Activated CD4-positive, CD25-positive, alpha-beta regulatory T cell (primary cell): ENCODE measurements at places on chromosomes 12 and 14.

GRCh38 chr14:68788996-68789820 lies 3.7 kb downstream of the ZFP36L1 start:
- DNase-seq: peak; percentile 85

DNA sequence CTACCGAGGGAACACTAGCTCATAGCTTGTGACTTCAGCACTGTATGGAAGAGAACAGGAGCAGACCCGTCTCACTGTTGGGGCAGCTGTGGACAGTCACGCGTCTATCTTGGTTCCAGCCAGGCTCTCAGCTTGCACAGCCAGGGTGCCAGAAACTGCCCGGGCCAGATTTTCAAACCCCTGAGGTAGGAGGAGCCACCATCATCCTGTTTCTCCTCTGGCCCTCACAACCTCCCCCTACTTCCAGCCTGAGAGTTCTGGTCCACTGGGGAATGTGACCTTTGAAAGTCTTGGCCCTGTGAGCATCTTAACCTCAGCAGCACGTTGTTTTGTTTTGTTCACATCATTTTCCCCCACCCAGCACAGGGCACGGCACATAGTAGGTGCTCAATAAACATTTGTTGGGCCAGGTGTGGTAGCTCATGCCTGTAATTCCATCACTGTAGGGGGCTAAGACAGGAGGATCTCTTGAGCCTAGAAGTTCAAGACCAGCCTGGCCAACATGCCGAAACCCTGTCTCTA lies 50.4 kb downstream of the PSMA6 start:
- DNase-seq: no peak

DNA sequence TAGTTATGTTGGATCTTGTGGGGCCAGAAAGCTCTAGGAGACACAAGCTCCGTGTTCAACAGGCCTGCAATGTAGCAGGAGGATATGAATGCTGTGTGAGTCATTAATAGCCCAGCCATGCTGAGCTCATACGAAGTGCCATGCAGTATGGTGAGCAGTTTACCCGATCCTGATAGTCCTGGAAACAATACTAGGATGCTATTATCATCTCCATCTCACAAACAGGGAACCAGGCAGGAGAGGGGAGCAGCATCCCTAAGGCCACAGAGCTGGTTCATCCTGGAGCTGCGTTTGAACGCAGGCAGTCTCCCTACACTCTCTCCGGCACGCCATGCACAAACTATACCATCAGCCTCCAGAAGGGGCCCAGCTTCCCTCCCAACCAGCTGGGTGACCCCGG lies 20.5 kb downstream of the TTC7B start:
- DNase-seq: no peak

DNA sequence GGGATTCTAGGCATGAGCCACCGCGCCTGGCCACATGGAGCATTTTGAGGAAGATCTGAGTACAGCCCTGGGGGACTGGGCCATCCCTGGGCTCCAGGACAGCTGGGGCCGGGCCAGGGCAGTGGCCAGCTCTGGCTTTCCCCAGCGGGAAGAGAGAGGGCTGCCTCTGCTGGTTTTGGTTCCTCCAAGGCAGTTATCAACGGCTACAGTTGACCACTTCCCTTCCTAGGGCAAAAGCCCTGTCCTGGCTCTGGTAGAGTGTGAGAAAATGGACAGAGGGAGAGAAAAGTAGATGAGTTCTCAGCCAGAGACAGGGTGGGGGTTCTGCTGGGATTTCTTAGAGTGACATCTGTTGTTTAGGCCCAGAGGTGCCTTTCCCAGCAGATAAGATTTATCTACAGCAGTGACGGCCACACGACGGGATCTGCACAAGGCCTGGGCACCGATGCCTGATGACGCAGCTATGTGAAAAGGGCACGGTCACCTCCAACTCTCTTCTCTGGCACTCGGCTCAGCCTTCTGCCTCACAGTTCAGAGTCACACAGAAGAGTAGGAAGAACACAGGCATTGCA lies 5.5 kb upstream of the HVCN1 start:
- DNase-seq: no peak

DNA sequence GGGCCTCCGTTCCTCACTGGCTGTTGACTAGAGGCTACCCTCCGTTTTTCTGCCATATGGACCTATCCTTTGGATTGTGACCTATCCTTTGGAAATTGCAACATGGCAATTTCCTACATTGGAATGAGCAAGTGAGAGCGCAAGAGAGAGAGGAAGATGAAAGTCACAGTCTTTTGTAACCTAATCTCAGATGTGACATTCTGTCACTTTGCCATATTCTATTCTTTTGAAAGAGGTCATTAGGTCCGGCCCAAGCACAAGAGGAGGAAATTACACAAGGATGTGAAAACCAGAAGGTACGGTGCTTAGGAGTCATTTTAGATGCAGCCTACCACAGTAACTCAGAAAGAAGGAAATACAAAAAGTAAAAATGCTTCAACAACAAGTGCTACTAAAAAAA lies 47.3 kb upstream of the SRP54 start:
- DNase-seq: no peak

DNA sequence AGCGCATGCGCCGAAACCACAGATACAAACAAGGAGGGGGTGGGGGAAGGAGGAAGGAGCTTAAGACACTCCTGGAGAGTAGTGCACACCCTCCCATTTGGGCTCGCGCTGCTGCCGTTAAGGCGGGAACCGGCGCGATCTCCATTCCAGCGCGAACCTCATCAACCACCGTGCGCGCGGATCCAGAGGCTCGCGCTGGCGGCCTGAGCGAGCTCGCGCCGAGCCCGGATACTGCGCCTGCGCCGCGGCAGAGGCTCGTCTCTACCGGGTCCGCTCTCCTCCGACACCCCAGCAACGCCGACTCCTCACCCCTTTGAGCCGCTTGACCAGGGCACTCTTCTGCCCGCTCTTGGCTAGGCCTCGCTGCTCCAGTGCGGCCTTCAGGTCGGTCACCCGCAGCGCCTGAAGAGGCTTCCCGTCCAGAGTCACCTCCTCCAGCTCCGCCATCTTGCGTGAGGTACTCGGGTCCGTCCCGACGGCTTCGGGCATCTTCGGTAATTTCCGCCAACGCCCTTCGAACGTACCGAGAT lies at the start of gene ACIN1:
TSS of gene ACIN1 (minus strand) at position 471 of the 530 bp plus-strand sequence. CDS start at position 447, 24 bp downstream.
- DNase-seq: no peak

GRCh38 chr12:132668191-132669088 lies 18.7 kb downstream of the POLE start:
- no peak for DNase-seq

DNA sequence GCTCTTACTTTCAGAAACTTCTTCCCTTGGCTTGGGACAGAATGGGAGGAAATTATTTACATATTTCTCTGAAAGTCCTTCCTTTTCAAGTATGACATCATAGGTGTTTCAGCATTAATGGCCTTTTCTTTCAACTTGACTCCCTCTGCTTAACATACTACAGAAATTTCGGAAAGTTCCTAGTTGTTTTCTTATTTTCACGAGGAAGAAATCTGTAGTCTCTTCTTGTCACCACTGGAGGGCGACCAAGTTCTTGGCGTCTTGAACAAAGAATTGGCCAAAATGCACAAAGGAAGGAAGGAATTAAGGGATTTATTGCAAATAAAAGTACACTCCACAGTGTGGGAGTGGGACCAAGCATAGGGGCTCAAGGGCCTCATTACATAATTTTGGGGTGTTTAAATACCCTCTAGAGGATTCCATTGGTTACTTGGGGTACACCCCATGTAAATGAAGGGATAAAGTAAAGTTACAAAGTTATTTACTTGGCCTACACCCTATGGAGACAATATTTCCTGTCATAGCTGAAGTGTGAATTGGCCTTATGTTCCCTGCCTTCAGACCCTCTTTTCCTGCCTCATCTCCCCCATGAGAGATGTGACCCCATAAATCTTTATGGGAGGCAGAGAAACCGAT lies 70.4 kb downstream of the RPL10L start:
- no peak for DNase-seq

DNA sequence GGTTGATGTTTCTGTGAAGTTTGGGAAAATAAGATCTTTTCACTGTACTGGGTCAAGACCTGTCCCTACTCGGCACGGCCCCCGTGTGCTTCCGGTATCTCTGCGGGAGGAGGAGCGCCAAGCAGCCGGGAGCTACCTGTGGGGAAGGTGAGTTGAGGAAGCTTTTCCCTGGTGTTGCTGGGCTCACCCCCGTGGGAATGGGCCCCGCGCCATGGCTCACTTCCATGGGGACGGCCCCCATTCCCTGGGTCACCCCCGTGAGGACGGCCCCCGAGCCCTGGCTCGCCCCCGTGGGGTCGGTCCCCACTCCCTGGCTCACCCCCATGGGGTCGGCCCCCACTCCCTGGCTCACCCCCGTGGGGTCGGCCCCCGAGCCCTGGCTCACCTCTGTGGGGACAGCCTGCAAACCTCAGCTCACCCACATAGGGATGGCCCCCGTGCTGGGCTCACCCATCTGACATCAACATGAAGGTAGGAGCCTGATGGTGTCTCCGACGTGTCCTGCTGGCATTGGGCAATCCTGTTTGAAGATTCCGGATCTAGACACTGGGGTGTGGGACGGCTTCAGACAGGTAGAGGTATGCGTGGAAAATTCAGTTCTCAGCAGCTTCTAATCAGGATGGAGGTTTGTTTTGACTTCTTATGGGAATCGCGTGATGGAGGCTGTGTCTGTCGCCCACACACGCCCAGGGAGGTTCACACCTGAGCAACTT lies 9.1 kb downstream of the LRCOL1 start:
- no peak for DNase-seq

- peak; percentile 37 for DNase-seq
These were observed 48.8 kb downstream of the SLC38A1 start for GRCh38 chr12:46219877-46220655.

- DNase-seq: no peak
These were observed 268.5 kb upstream of the USP15 start for GRCh38 chr12:61991661-61992060.

GRCh38 chr12:75862692-75863471 lies 168.7 kb downstream of the PHLDA1 start:
- DNase-seq: no peak

DNA sequence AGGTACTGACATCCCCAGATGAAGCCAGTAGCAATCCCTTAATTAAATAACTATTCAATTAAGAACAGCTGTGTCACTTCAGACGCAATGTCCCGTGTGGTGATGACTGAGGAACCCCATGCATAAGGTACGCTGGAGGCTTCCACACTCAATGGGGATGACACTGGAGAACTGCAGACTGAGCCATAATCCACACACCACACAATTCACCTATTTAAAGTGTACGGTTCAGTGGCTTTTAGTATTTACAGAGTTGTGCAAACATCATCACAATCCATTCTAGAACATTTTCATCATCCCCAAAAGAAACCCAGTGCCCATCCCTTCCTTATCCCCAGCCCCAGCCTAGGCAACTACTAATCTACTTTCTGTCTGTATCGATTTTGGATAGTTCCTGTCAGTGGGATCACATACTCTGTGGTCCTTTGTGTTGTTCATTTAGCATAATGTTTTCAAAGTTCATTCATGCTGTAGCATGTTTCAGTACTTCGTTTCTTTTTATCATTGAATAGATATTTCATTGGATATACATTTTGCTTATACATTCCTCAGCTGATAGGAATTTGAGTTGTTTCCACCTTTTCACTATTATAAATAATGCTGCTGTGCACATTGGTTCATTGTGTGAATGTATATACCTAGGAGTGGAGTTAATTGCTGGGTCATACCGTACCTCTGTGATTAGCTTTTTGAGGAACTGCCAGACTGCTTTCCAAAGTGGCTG lies 61.1 kb downstream of the NINJ2 start:
- DNase-seq: no peak

DNA sequence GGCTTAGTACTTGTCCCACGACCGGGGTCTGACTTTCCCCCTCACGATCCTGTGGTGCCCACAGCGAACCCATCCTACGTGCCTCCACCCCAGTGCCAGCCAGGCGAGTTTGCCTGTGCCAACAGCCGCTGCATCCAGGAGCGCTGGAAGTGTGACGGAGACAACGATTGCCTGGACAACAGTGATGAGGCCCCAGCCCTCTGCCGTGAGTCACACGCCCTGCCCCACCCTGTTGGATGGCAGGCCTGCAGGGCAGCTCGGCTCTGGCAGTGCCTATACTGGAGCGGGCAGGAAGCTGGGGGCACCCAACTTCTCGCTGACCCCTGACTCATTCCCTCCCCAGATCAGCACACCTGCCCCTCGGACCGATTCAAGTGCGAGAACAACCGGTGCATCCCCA lies 18.3 kb upstream of the LRP1-AS start:
- no peak for DNase-seq

DNA sequence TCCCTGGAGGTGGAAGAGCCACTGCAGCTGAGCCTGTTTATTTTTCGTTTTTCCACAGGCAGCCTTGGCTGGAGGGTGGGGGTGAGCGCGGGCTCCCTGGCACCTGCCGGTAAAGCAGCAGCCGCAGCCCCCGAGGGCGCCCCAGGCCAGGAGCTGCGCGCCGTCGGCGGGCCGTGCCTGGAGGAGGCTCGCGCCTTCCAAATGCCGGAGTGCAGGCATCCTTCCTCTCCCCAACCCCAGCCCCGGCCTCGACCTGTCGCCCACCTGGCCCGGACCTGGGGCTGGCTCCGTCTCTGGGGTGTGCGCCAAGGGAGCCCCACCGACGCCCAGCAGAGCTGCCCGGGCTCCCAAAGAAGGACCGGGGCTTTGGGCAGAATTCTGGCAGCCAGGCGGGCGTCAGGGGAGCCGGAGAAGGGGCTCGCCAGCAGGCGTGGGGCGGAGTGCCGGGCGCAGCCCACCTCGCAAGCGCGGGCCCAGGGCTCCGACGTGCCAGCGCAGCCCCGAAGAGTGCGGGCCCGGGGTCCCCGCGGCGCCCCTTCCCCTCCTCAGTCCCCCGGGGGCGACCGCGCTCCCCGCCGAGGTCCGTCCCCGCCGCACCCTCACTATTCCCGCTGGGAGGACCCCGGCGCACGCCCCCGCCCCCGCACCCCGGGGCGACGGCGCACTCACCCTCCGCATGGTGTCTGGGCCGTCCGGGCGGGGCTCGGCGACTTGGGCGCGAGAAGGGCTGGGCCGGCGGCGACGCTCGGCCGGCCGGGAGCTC lies 130.3 kb downstream of the NDUFA12 start:
- no peak for DNase-seq

- no peak for DNase-seq
These were observed 294.3 kb downstream of the APAF1 start for GRCh38 chr12:98939350-98939749.
